ENCODE measurements at places on chromosomes 5 and 9.

DNA sequence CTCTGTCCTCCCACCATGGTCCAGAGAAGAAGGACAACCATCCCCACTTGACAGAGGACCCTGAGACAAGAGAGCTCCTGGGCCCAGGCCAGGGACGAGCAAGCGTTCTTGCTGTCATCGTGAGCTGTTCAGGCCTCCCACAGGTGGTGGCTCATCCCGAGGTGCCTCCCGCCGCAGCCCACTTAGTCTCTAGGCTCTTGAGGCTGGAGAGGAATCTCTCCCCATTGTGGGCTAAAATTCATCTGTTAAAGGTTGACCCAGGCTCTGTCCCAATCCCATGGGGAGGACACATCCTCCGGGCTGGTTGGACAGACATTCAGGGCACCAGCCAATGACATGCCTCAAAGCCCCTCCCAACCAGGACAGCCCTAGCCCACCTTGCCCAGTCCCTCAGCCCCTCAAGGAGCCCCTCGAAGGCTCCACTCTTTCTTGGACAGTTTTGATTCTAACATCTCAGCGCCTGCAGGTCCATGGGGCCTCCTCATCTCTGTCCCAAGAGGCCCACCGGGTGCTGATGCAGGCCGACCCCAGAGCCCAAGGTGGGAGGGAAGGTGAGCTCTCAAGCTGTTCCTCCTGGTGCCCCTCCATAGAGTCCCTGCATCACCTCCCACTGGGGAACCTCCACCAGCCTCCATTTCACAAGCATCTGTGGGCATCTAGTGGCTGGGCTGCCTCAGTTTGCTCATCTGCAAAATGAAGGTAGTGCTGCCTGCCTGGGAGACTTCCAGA lies 52.9 kb downstream of the BARX1 start:
- no peak for DNase-seq

DNA sequence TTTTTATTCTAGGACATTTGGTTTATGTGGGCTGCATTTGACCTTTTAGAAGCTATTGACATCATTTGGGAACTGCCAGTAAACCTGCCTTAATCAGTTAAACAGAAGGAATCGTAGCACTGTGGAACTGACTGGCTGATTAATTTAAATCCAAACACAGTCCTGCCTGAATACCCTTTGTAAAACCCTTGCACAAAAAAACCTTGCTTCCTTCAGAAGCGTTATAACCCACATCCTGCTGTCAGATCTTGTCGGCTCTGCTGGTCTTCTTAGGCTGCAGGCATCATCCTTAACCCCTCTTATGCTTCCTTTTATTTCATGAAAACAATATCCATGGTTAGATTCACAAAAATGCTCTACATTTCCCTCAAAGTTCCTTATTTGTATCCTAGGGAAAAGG lies 46.3 kb downstream of the PAM start:
- no peak for DNase-seq

- DNase-seq: no peak
Measured at GRCh38 chr9:20788526-20789451, 104.7 kb downstream of the FOCAD start.

DNA sequence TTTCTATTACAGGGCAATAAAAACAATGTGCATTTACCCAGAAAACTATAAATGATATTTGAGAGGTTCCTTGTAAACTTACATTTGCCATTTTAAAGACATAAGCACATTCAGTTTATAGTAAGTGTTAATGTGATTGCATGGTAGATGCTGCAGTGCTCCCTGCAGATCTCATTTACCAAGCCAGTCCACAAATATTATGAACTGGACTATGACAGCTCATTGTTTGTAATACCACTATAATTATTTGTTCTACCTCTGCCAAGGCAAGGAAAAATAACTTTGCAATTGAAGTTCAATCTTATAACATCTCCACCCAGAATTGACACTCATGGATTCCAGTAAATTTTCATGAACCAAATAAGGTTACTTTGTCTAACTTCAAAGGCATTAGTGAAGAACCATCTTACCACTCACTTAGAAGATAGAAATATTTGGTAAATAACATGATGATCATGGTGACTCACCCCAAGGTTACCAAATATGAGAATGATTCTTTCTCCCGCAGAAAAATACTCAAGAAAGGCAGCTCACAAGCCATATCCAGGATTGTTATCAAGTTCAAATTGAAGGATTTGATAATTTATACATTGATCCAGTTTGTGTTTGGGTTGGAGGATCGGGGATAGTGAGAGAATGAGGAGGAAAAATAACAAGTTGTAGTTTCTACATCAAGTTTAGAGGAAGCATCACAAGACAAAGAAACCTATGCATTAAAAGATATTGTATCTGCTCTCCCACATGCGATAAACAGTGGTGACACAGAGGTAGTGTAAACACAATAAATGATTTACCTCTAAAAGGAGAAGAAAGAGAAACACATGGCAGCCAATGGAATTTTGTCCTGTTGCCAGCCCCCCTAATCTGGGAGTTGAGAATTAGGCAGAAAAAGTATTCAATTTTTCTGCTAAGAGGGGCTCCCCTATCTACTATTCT lies 29.5 kb downstream of the CDH9 start:
- DNase-seq: no peak

DNA sequence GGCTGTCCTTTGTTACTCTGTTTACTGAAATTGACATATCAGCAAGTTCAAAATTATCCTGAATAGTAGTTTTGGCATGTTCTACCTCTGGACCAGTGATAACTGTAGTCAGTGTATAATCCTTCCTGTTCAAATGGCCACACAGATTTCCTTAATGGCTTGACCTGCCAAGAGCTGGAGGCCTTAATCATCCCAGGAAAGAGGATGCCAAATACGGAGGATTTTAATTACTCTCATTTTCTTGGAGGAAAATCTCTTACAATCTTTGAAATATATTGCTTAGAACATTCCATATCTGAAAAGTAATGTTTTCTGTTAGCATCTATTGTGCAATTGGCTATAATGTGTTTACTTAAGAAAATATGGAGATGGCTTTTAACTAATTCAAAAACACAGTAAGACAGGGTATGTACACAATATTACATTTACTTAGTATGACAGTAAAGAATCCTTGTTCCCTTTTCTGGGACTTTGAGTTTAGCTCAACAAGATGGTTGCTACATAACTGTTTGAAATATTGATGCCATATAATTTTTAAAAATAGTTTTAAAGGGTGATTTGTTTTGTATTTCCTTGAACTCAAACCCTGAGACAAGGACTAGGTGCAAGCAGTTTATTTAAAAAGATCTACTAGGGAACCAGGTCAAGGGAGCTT lies 68.9 kb upstream of the SELENOP start:
- no peak for DNase-seq

GRCh38 chr5:58069846-58070245 lies 390.0 kb downstream of the PLK2 start:
- no peak for DNase-seq

GRCh38 chr9:124149992-124150391 lies 107.8 kb upstream of the NEK6 start:
- no peak for DNase-seq

GRCh38 chr9:86445671-86446070 lies 91.5 kb upstream of the TUT7 start:
- no peak for DNase-seq

DNA sequence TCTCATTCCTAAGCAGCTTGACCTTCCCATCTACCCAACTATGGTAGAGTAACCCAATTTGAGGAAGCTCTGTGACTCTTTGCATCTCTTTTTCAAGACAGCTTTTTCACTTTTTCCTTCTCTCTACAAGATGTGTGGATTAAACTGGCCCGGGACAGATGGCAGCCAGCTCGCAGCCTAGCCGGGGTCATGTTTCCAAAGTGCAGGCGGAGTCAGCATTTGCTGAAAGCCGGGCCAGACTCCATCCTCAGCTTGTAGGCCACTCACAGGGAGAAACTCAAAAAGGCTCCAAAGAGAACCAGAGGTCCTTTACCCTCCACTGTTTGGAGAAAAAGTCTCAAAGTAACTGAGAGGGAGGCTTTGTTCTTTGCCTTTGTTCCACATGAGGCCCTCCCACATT lies 286.8 kb upstream of the PANK3 start:
- no peak for DNase-seq

DNA sequence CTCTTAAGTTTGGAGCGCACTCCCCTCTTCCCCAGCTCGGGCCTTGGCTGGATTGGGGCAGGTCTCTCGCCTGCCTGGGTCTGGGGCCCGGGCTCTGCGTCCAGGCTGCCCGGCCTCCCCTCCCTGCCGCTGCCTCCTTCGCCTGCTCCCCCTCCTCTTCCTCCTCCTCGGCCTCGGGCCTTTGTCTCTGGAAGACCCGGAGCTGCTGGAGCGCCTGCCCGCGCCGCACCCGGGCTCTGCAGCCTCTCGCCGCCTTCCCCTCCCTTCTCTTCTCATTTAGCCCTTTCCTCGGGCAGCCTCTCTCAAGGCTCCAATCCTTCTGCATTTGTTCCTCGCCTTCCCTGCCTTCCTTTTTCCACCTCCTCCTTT lies 218.5 kb downstream of the C9orf50 start:
- DNase-seq: no peak

- no peak for DNase-seq
Measured at GRCh38 chr5:125151150-125151900, 404.9 kb upstream of the ZNF608 start.

DNA sequence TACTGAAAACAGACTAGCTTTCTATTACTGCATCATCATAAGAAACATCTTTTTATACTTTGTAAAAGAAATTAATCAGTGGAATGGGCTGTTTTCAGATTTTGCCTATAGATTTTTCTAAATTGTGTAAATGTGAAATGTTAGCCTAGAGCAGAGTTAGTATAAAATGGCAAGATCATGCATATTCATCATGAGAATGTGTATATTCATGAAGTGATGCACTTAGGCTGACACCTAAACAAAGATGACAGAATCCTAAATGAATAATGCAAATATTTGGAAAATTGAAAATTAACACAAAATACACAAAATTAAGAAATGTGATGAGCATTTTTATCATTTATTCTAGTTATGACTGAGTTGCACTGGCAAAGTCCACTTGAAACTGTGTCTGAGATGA lies 57.2 kb downstream of the SPTLC1 start:
- no peak for DNase-seq

GRCh38 chr9:86747711-86748110 lies 199.6 kb downstream of the GAS1 start:
- no peak for DNase-seq

GRCh38 chr9:120532475-120532874 lies 47.5 kb downstream of the CDK5RAP2 start:
- no peak for DNase-seq

- DNase-seq: no peak
Measured at GRCh38 chr5:118952992-118953651, 35.2 kb downstream of the DTWD2 start.

DNA sequence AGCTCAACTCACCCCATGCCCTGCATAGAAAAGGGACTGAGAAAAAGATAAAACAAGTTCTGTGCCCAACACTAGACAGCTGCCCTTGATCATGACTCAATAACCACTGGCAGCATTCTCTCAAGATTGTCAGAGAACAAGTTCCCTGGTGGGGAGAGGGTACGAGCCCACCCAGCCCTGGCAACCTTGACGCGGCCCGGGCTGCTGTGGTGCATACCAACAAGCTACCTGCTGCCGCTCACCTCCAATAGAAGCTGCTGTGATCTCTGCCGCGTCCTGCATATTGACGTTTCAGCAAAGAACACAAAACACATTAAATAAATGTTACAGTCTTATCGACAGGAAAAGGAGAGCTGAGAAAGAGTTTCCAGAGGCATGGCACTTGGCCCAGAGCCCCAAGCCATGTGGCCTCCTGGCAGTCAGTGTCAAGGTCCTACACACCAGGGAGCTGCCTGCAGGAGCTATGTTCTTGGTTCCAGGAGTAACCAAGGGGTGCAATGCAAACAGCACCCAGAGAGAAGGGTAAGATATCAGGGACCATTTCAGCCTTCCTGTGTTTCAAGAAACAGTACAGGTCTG lies 28.3 kb downstream of the WHRN start:
- DNase-seq: no peak

DNA sequence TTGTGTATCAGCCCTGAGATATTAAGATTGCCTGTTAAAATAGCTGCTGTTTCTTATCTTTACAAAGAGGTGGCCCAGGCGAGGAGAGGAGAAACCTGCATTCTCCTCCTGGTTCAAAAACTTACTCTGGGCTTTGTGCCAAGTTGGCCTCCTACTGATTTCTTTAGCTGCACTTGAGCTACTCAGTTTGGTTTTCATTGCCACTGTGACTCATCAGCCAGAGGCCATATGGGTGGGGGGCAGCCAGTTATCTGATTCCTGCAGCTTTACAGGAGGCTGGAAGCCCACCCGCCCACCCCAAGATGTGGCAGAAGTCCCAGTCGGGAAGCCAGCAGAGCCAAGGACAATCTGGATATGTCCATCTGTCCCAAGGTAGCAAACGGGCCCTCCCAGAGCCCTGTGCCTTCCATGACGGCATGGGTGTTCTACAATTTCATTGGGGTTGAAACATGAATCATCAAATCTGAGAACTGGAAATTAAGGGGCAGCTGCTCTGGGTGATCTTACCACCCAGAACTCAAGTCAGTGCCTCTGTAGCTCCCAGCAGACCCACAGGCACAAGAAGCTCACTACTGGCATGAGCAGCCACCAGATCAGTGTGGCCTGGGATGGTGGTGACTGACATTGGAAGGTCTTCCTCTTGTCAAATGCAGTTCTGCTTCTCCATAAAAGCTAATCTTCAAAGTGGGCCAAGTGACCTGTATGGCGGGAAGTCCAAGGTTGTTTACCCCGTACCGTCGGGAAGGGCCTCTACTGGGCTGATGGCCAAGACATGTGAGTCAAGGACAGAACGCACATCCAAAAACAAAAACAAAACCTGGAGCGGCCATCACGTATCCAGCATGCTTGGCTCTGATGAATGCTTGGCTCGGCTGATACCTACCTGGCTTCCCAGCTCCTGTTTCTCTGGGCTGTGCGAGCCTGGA lies 15.6 kb downstream of the FCN2 start:
- DNase-seq: no peak

DNA sequence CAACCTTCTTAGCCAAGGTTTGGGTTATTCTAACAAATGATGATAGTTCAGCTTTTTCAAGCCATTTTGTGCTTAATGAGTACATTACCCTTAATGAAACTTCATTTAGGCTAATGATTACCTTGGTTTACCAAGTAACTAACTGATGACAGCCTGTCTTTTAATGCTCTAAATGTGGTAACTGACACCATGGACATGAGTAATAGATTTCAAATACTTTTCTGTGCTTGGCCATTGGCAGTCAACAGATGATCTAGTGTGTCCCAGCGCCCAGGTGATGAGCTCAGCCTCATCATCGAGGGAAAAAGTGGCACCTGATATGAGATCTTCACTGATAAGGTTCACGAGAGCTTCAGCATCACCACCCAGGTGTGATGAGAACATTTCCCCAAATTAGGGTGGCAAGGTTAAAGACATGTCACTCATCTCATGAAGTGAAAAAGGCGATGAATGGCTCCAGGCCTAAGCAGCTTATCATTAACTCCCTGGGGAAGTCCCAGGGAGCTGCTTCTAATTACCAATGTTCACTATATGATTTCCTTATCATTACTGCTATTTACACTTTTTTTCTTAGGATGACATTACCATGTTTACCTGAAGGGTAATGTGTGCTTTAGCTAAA lies 296.0 kb downstream of the SPOCK1 start:
- no peak for DNase-seq

DNA sequence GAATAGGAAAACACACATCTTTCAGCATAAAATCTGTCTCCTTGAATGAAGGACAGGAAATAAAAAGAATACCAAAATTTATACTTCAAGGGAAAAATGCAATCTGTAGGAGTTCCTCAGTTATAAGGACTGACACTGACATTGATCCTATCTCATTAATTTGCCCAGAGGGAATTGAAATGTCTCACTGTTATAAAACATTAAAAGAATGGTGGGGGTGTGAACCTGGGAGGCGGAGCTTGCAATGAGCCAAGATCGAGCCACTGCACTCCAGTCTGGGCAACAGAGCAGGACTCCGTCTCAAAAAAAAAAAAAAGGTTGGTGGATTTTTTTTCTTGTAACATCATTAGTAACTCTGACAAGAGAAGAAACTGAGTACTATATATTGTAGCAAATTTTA lies 60.8 kb downstream of the TTLL11 start:
- DNase-seq: no peak
